Left colon (tissue), 2 donors: ENCODE measurements at places on chromosomes 6 and 20. TPM values are rescaled to one million over a fixed set of nuclear protein-coding genes. Genes with fewer than 3 reads are reported as not detected.

- no peak for DNase-seq
These were observed 520.2 kb downstream of the EYS start for GRCh38 chr6:65186826-65187225.

DNA sequence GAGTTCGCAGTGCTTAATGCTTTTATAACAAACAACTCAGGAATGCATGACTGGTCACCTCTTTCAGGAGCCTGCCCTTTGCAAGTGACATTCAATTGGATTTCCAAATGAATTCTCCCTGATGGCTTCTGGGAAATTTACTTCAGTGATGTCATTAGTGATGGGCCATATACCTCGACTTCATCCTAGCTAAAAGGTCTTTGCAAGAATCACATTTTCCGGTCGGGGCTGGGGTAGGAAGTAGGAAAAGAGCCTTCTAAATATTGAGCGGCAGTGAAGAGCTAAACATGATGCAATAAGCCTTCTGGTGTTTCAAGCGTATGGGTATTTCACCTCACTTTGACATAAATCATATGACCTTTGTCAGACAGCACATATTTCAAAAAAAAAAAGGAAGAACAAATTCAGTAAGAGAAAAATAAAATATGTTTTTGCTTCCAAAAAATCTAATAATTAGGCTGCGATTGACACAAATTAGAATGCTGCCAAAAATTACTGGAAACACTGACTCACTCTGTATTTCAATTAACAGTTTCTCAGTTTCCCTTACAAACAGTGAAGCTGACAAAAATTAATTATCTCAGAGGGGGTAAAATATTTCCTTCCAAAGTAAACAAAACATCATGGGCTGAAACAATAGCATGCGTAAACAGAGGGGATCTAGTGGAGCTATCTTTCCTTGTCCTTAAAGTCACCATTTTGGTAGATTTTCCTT is 39.8 kb downstream of the ADTRP start:
- DNase-seq: no peak

GRCh38 chr20:48238781-48239180 is 453.5 kb upstream of the SULF2 start:
- DNase-seq: no peak

GRCh38 chr6:75204217-75204958 is 1.5 kb downstream of the COL12A1 start:
- peak; percentile 65 for DNase-seq

DNA sequence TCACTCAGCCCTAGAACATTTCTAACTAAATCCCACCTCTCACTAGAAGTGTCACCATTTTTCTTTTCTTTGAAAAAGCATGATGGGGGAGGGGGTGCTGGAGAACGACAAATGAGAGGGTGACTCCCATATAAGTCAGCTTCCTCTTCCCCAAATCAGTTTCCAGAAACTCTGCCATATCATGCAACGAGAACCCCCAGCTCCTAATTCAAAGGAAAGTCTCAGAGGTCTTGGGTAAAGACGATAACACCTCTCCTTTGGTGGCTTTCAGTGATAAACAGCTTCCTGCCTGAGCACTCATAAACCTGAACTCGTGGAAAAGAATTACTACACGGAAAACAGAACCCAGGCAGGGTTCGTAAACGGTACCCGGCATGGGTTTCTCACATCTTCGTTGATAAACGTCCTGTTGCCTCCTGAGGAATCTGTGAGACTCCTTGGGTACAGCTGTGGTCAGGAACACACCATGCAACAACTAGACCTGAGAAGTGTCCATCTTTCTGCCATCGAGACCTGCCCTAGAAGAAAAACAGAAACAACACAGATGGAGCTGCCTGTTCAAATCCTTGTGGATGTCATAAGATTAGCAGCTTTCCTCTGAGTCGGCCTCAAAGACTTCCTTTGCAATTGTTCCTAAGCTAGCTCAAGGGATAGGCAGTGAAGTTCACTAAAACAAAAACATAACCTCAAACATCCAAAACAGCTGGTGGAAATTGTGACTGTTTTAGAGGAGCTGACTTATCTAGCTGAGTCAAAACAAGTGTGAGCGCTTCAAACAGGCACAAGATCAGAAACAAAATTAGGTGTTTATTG is 185.8 kb upstream of the PRDM1 start:
- DNase-seq: no peak

DNA sequence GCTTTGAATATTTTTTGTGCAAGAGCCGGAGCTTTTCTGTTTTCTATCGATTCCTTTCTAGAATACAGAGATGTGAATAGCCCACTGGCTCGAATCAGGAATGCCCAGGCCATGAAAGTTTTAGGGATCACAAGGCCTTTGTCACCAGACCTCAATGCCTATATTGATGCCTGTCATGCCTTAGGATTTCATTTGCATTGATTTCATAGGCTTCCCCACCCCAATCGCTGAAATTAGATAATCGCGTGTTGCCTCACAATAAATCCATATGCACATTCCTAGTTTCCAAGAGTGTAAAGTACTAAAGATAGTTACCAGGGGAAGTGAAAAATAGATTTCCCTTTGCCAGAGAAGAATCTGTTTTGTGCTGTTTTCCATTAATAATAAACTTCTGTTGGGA is 150.8 kb downstream of the SASH1 start:
- DNase-seq: no peak

DNA sequence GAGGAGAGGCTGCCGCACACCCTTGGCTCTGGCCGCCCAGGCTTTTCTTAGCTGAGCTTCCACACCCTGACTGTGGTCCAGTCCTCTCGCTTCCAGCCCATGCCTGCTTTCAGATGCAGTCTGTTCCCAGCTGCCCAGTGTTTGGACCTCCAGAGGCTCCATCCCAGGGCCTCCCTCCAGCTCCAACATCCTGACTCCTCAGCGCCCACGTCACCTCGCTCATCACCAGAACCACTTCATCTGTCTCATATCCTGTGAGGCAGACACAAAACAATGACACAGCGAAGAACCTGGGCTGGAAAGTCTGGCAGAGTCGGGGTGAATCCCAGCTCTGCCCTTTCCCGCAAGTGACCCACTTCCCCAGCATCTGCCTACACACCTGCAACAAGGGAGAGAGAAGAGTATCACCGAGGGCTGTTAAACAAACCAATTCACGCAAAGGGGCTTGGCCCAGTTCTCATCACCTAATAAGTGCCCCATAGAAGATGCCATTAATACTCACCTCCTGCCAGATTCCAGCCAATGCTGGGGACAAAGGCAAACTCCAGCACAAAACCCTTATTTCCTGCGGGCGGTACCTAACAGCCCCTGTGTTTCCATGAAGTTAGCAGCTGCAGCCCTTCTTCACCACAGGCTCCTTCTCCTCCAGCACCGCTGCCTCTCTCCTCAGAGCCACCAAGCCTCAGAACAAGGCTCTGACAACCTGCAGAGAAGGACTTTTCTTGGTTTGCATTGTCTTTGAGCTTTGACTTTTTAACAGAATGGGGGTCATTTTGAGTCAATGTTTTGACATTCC is 133.4 kb upstream of the CDH4 start:
- no peak for DNase-seq

GRCh38 chr6:22726966-22727365 is 157.6 kb downstream of the HDGFL1 start:
- no peak for DNase-seq

DNA sequence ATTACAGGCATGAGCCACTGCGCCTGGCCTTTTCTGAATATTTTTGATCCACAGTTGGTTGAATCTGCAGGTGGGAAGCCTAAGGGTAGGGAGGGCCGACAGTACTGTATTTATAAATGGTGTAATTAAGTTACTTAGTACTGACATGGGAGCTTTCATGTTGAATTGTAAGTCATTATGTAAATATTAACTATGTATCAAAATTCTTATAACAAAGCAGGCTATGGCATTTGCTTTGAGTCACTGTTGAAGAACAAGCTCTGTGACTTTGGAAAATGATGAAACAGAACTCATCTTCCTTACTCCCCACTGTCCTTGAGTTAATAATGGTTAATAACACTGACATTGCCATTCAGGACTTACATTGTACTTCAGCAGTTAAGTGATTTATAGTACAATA is 63.0 kb upstream of the TXNDC5 start:
- no peak for DNase-seq

DNA sequence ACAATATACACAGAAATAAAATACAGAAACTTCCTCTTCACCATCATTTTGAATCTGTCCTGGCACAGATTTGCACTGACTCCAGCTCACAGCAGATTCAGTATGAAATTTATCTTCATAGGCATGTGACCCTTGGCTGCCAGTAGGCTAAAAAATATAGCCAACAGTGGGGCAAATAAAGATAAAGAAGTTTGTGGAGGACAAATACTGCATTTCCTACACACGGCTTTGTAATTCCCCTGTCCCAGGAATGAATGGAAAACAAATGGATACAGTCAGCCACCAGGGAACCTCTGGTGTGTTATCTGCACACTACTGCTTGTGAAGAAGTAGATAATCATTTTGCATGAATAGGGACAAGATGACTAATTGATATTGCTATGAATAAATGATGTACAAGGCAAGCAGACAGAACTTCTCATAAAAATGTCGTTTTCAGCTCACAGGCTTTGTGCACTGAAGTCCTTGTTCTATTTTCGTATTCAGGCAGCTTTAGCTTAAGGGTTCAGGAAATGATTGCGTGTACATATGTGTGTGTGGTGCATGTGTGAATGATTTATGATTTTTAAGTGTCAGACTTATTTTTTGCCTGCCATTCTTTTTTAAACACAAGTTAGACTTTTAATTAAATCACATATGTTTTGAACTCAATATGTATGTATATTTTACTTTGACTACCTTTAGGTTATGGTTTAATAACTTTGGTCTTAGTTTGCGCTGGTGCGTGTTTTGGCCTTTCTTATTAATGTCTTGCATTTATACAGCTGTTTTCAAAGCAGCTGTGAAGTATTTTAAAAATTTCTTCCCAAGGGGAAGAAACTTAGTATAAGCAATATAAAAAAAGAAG is 543.8 kb upstream of the JAG1 start:
- no peak for DNase-seq

GRCh38 chr6:169954977-169955376 is 203.6 kb downstream of the ERMARD start:
- no peak for DNase-seq

GRCh38 chr20:9270831-9271230 is 201.9 kb downstream of the PLCB4 start:
- no peak for DNase-seq

GRCh38 chr6:74606582-74607071 is 599.2 kb downstream of the COL12A1 start:
- no peak for DNase-seq

- DNase-seq: no peak
These were observed 12.7 kb upstream of the SMLR1 start for GRCh38 chr6:130814506-130814905.

DNA sequence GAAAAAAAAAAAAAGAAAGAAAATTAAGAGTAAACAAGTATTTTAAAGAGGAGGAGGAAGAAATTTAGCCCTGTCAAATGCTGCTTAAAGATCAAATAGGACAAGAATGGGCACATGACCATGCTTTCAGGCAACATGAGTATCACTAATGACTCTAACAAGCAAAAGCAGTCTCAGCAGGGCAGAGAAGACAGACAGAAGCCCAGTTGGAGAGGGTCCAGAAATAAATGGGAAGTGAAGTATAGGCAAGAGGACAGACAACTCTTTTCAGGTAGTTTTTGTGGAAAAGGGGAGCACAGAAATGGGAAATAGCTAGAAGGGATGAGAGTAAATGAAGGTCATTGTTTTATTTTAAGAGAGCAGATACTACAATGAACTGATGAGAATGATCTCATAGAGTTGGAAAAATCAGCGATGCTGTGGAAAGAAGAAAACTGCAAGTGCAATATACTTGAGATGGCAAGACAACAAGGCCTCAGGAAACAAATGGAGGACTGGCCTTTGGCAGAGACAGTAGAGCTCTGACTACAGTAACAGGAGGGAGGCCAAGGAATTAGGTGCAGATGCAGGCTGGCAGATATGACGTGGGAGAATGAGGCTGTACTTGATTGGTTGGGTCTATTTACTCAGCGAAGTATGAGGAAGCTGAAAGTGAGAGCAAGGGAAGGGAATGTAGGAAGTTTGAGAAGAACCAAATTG is 40.3 kb downstream of the KIF6 start:
- no peak for DNase-seq

DNA sequence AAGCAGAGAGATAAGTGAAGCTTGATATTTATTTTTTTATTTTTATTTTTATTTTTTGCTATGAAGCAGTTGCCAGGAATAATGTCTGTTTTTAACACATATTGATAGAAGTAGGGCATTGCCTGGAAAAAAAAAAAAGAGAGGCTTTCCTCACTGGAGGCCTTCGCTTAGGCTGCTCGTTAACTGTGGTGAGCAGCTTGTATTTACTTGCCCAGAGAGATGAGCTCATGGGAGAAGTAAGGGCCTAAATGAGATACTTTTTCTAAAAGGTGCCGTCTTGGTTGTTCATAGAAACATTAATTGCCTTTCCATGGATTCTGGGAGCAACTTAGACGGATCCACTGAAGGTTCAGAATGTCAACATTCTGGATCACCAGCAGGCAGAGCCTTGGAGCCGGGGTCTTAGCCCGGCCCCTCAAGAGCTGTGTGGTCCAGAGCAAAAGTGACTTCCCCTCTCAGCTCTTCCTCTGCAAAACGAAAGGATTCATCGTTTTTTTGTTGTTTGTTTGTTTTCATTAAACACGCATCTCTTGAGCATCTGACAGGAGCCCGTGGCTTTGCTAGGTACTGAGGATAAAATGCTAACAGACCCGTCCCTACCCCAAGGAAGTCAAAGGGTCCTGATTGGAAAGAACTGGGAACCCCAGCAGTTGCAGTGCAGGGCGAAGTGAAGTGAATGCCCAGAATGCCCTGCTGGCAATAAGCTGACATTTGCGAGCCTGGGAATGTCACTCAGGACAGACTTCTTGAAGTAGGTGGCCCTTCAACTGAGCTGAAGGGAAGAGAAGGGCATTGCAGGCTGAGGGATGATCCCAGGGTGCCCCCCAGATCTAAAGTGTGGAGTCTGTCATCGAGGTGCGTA is 138.5 kb downstream of the ZDHHC14 start:
- DNase-seq: no peak

DNA sequence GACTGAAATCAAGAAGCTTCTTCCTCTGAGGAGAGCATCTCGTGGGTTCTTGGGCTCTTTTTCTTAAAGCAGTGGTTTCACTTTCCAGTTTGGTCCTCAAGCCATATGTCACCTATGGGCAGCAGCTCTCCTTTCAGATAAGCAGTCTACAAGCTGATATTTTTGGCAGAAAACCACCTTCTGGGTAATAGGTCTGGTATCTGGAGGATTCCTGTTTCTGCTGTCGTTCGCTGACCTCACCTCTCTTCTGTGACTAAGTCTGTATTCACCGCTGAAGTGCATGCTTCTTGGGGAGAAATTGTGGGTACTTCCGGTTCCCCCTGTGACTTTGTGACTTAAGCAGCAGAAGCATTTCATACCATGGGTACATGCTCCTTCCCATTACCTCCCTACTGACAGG is 193.6 kb downstream of the EDN1 start:
- no peak for DNase-seq

GRCh38 chr20:62305149-62305764 is 2.5 kb downstream of the ADRM1 start:
- DNase-seq: no peak

Gene HNF4A
- 301 TPM for total RNA-seq

Gene USP49
- total RNA-seq: 2.1 TPM

Gene POU3F2
- not detected for total RNA-seq

Gene COL9A3
- total RNA-seq: 2.8 TPM

Gene ZNF512B
- 2.9 TPM for total RNA-seq

Gene NELFCD
- 41.2 TPM for total RNA-seq

Gene TLDC2
- 27.7 TPM for total RNA-seq

Gene SNX14
- 71.0 TPM for total RNA-seq

Gene CNKSR3
- total RNA-seq: 49.4 TPM

Gene GSTA1
- total RNA-seq: 8.1 TPM

Gene NRM
- total RNA-seq: 4.6 TPM
